ENCODE measurements at places on chromosomes 3 and 15.

GRCh38 chr3:136856665-136857064 is 5.3 kb upstream of the NCK1 start:
- peak; percentile 42 for DNase-seq

DNA sequence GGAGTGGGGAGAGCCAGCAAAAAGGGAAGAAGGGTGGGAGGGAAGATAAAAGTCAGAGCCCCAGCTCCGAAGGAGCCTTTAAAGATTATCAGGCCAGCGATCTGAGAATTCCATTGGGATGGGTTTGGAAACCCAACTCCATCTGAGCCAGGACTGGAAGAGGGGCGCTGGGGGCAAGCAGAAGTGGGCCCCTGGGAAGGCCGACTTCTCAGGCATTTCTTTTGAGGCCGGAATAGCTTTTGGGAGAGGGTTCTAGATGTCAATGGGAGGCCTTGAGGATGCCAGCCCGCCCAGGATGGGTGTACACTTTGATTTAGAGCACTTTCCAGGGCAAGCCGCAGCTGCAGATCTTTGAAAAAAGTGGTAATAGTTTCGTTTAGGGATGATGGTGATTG is 6.6 kb upstream of the SOX2 start:
- no peak for DNase-seq

DNA sequence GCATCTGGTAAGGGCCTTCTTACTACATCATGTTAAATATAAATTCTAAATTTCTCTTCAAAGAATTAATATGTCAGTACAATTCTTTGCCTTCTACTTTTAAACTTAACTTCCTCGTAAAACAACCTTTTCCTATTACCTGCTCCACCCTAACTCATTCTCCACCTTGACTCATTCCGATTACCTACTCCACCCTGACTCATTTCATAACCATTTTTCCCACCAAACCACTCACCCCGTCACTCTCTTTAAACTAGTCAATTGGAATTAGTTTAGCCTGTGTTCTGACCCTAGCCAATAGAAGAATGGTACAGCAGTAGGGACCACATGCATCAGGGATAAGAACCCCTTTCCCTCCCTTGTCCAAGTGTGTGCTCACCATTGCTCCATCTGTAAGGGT is 65.6 kb downstream of the PLSCR2 start:
- no peak for DNase-seq

GRCh38 chr3:57982561-57983243 is 25.5 kb upstream of the FLNB start:
- DNase-seq = peak; percentile 69

- DNase-seq = peak; percentile 9
Observed at GRCh38 chr15:80264031-80264430, 12.0 kb upstream of the CTXND1 start.

GRCh38 chr3:18246336-18247060 is 178.6 kb downstream of the SATB1 start:
- no peak for DNase-seq

GRCh38 chr3:127853681-127854080 is 31.4 kb upstream of the MGLL start:
- no peak for DNase-seq

DNA sequence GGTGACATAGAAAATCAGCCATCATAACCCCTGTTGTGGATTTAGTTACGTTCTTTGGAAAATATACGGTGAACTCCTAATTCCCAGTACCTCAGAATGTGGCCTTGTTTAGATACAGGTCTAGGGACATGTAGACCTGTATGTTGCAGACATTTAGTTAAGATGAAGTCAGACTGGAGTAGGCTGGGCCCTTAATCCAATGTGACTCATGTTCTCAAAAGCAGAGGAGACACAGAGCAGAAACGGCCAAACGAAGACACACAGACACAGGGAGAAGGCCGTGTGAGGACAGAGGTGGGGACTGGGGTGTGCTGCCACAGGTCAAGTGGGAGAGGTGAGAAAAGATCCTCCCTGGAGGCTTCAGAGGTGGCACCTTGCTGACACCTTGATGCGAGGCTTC is 119.0 kb upstream of the PROK2 start:
- DNase-seq = peak; percentile 51

GRCh38 chr15:38961931-38962330 is 397.3 kb upstream of the RASGRP1 start:
- no peak for DNase-seq

GRCh38 chr3:72617424-72618024 is 230.7 kb downstream of the SHQ1 start:
- no peak for DNase-seq

GRCh38 chr3:136932978-136933772 is 24.6 kb upstream of the IL20RB start:
- DNase-seq = peak; percentile 53

DNA sequence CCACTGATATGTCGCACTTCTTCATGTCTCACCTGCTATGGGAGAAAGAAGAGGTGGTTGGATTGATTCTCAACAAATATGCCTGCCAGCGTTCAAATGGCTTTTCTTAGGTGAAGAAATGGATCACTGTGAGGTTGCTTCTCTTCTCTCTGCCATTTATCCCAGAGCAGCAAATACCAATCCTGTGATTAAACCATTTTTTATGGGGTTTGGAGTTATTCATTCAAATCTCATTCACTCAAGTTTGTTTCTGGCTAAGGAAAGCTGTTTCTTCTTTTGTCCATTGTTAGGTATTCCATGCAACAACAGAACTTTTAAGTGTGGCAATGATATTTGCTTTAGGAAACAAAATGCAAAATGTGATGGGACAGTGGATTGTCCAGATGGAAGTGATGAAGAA is 12.2 kb upstream of the C3orf52 start:
- no peak for DNase-seq

DNA sequence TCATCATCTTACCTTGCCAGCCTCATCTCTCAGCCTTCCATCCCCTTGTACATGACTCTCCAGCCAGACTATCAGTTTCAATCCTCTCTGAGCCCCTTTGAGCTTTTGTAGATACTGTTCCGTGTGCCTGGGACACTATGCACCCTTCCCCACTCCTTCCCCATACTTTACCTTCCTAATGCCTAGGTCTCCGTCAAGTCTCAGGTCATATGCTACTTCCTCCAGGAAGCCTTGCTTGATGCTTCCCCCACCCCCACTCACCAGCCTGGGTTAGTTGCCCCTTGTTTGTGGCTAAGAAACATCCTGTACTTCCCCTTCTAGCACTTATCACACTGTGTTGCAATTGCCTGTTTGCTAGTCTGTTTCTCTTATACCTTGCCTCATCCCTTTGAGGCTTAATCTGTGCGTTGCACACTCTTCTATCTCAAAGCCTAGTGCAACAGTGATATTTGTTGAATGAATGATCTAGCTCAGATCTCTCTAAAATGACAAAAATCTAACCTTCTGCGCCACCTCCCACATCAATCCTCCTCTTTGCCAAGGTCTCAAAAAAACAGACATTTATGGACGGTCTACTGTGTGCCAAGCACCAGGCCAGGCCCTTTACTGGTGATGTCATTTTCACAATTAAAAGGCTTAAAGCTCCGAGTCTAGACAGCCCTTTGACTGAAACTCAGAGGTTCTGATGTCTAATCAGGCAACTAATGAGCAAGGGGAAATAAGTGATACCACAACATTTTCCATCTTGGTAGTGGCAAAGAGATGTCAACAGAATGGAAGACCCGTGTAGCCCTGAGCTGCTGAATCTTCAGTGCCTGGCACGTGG is 6.5 kb upstream of the USP3 start:
- peak; percentile 91 for DNase-seq

DNA sequence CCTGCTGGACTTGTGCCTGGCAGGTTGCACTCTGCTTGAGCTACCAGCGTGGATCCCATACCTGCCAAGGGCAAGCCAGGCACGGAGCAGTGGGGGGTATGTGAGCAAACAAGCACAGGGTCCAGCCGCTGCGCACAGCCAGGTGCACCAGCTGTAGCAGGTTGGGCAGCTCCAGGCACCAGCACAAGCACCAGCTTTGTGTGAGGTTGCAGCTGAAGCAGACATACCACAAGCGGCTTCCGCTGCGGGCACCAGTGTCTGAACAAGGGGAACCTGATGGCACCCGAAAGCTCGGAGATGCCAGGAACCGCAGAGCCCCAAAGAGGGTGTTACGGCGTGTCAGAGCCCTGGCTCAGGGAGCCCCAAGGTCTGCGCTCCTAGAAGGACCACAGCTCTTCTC is 472.7 kb upstream of the ARL6 start:
- no peak for DNase-seq

- no peak for DNase-seq
Observed at GRCh38 chr3:123520656-123521055, 64.2 kb downstream of the HACD2 start.

DNA sequence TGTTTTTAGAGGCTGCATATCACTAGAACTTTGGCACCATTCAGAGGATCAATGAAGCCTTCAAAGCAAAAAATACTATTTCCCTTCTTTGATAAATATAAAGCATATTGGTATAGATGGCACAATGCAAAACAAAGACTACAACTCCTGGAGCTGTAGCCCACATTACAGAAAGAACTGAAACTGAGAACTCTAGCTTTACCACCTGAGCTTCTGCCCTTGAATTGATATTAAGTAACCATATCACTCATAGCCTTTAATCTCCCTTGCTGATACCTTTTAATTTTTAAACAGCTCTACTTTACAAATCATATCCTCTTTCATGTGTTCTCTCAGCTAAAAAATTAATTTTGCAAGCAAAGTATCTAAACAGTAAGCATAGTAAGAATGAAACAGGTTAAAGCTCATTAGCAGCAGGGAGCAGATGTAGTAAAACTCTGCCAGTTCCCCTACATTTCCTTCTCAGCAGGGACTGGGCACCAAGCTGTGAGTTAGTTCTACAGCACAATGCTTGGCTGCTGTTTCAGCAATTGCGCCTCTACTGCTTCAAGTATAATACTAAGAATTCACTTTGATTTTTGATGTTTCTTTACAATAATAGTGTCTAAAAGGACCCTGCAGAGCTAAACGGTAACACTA is 97.9 kb upstream of the NANOGP8 start:
- no peak for DNase-seq

DNA sequence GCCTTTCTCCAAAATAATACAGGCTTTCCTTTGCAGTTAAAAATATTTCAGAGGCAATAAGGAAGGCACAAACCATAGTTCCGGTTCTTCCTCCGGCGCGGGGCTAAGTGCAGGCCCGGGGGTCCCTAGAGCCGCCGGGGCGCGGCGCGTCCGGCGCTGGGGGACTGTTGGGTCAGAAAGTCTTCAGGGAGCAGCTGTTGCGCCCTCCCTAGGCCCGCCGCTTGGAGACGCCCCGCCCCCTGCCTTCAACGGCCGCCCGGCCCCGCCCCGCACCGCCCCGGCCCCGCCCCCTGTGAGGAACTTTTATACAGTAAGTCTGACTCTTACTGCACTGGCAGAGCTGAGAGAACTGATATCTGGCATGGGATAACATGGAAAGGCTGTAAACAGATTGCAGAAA is 283.1 kb upstream of the ARL6 start:
- no peak for DNase-seq

DNA sequence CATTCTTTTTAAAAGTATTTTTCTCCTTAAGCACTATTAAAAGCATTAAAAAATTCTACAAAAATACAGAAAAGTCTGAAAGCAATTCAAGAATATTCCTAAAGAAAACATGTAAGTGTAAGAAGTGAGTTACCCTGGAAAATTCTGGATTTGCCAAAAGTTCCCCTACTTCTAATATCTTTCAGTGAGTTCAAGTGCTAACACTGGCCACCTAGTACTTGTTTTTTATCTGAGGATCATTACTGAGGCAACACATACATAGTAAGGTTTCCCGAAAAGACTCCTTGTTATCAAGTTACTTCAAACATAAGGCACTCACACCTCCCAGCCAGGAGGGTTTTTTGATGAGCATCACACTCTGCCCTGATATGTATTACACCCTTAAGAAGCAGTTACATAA is 158.4 kb downstream of the TIGIT start:
- DNase-seq = no peak

- peak; percentile 57 for DNase-seq
Observed at GRCh38 chr15:68646696-68647095, 67.9 kb downstream of the CORO2B start.

DNA sequence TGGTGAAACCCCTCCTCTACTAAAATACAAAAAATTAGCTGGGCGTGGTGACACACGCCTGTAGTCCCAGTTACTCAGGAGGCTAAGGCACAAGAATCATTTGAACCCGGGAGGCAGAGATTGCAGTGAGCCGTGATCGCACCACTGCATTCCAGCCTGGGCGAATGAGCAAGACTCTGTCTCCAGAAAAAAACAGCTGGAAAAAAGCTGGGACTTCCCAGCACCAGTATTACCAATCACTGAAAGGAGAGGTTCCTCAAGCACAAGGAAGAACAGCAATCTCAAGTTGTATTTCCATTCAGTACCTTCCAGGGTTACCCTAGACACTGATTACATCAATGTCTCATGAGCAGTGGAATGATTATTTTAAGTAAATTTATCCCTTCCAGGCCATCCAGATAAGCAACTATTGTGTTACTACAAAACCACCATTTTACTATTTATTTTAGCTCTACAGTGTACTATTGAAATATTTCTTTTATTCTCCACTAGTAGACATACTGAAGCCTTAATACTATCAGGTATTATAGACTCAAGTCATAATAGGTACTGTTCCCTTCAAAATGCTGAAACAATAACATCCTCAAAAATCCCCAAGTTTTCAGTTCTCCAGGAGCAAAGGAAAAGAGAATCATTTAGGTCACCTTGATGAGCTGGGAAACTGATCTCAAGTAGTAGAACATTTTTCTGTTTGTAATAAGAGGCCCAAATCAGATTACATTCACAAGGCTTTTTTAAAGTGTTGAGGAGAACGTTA is 54.8 kb upstream of the VGLL4 start:
- no peak for DNase-seq

DNA sequence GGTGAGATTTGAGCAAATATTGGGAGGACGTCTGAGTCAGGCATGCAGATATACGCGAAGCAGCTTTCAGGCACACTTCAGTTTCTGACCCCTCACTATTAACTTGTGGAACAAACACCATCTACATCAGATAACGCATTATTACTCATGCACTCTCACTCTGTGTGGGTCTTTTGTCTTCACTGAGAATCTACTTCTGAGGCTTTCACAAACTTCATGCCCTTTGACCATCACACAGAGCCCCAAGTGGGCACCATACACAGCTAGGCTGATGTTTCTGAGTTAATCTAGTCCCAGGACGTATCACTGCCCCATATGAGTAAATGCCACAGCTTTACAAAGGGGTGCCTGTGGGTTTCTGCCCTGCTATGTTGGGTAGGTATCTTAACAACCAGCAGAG is 39.6 kb upstream of the IP6K2 start:
- no peak for DNase-seq

- DNase-seq = no peak
Observed at GRCh38 chr3:29484633-29485032, 203.8 kb downstream of the RBMS3 start.

DNA sequence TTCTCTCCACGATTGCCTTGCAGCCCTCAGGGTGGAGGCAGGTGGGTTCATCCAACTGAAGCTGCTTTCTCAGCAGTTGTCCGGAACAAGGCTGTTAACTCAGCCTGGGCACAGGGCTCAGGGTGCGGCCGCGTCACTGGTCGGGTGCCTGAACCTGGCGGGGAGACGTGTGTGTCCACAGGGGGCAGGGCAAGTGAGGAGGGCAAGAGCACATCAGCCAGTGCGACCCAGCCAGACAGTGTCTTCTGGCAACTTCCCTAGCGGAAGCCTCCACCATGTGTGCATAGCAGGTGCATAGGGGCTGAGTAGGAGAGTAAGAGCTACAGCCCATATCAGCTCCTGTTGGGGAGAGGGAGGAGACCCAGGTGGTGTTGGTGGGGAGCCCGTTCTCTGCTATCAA is 150.4 kb upstream of the THRB start:
- no peak for DNase-seq

GRCh38 chr3:154243353-154243752 is 80.9 kb downstream of the DHX36 start:
- DNase-seq = no peak

Measured in inflammatory macrophage (primary cell).